ENCODE measurements at places on chromosomes 3 and 15.
A peak's percentile ranks its signal among the peaks of the same experiment; 100 is the strongest.

- DNase-seq: no peak
These were observed 52.9 kb upstream of the WNT7A start for GRCh38 chr3:13932578-13933295.

GRCh38 chr15:74839526-74840395, 3.2 kb downstream of the ULK3 start:
- no peak for DNase-seq

DNA sequence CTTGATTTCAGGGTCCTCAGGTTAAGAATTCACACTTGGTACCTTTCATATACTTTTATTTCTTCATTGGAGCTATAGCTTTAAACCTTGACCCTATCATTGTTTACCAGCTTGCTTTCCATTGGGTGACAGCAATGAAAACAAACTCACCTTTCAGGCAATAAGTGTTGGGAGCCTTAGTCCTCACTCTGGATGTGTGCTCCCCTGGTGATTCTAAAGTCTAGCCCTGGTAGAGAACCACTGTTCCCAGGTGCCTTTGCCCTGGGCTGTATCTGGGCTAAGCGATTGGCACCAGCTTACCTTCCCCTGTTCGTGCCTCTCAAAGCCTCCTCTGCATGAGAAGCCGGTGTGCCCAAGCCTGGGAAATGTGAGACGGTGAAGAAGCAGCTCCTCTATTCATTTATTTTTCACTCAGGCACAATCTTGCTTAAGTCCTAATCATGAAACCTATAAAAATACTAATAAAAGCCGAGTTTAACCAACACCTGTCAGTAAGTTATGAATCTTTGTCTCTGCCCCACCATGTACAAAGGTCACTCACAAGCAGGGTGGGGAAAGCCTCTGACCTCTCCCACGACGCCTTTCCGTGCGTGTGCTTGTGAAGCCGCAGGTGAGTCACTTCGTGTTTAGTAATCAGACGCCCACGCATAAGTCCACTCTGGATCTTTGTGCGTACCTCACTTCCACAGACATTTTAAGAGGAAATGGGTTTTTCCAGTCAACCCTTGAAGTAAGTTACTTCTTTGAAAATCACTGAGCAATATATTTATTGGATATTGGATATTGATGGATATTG, 12.8 kb upstream of the ARRDC4 start:
- DNase-seq: no peak

DNA sequence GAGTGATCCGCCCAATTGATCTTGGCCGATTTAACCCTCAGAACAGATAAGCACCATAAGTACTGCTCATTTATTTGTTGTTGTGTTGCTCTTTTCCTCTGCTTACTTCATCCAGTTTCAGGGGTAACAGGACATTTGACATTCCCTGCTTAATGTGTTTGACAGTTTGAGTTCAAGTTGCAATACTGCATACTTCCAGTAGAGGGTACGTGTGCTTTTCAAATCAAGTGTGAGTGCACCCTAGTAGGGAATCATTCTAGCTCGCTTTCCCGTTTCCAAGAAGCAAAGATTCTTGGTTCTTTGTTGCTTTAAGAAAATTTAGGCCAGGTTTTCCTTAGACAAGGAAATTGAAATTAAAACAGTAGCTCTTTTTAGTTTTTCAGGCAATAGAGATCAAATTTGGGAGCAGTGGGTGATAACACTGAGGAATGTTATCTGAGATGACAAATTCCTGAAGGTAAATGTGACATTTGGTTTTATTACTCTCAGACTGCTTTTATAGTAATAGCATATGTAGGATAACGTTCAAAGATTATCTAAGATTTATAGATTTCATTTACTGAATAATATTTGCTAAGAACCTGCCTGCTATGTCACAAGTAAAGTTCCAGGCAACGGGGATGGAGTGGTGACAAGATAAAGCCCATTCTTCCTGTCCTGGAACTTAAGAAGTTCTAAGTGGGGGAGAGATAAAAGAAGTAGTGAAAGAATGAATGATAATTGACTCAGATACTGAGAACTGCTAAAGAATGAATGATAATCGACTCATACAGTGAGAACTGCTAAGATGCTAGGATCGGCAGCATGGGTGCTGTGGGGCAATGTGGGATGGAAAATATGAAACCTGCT, 73.3 kb downstream of the SYNPR start:
- peak; percentile 60 for DNase-seq

DNA sequence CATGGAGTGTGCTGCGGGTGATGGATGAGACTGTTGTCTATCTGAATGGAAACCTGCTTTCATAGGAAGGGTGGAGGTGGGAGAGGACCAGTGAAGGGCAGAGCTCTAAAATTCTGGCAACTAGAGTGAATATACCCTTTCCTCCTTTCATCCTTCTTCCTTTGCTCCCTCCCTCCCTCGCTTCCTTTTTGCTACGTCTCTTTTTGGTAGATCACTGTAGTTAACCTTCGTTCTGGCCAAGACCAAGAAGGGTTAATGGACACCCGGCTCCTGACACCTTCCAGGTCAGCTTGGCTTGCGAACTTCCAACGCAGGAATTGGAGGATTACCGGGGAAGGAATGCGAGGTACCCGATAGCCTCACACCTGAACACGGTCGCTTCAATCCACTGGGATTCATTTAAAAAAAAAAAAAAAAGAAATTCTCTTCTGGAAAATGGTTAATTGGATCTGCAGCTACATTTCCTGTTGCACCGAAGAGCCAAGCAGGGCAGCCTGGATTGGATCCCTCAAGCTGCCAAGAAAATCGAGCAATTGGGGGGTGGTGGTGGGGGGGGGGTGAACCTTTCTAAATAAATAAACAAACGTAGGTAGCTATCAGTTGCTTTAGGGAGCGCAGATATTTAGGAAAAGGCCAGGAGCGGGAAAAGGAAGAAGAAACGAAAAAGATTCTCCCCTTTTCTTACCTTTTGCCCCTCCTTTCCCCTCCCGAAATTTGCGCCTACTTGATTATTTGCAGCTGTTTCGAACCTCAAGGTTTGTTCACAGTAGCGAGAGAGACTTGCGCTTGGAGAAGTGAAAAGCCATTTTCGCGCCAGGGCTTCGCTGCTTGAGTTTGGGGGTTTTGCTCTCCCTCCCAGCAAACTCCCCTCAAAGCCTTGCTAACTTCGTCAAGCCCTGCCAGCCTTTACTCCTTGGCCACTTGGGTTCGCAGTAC, 9.5 kb upstream of the NR2F2 start:
- DNase-seq: no peak

DNA sequence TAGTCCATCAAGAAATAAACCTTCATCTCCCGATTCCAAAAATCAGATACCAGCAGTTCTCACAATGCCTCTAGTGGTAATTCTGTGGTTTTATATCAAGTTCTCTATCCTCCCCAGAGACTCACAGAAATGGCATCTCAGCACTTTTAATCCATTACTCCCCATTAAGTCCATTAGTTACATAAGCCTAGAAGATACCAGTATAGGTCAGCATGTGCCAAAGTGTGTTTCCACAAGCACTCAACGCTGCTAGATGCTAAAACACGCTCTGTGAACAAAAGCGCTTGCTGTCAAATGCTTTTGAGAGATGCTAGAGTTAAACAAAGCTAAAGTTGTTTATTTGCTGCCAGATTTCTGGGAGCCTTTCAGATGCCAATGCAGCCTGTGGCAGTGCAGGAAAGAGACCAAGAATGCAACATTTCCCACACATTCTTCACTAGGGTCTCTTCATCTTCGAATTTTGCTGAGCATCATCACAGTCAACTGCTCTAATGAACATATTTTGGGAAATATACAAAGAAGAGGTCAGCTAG, 918.8 kb upstream of the CFAP20DC start:
- DNase-seq: no peak
